ENCODE measurements at places on chromosomes 16 and 17. TPM values are rescaled to one million over a fixed set of nuclear protein-coding genes. Genes with fewer than 3 reads are reported as not detected.

DNA sequence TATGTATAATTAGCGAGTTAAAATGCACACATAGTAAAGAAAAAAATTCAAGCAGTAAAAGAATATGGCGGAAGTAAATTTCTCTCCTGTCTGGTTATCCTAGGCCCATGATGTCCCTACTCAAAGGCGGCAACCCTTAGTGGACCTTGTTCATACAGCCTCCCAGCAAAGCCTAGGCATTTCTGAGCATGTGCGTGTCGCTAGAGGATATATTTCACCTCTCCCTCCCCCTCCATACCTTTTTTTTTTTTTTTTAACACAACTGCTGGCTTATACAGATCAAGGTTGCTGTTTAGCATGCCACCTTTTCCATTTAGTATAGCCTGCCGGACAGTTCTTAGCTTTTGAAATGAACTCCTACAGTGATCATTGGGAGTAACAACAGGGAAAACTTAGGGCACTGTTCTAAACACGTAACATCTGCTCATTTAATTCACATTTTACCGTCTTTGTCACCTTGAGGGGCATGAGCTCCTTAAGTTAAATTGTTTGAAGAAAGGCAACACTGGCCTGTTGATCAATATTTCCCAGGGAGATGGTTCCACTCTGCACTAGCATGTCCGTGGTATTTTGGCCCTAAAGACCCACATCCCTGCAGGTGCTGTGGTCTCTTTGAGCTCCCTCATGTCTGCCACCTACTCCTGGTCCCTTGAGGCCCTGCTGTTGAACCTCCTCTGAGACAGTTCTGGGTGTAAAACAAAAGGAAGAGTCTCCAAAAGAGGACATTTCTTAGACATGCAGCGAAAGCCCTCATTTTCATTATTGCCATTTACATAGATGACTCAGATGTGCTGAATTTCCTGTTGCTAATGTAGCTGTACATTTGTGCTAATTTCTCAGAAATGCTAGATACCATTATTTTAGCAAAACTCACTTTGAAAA is 4.1 kb upstream of the TNFRSF13B start:
- no peak for DNase-seq

GRCh38 chr17:38906460-38907228 is 18.8 kb upstream of the LASP1NB start:
- DNase-seq, result no peak

DNA sequence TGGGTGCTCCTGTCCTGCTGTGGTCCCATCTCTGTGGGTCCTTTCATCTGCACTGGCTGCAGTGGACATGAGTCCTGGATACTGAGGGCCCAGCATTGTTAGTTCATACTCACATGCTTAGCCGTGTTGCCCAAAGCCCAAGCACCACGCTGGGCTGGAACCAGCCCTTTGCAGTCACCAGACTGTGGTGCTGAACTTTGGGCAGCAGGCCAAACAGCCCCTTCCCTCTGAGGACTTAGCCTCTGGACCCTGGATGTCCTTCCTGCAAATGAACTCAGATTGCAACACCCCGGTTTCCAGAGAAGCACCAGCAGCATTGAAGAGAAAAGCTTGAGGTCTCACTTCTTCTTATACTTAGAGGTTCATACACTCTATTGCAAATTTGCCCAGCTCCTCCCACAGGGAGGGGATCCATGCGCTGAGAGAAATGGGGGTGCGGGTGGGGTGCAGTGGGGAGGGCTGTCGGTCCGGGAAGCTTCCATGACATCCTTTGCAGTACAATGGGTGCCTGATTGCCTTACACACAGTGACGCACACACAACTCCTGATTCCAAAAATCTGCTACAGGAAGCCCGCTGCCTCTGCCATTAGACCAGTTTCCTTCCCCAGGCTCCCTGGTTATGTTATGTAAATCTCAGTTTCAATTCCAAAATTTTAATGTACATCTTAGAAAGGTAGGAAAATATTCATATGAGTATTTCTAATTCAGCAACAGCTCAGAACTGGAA is 65.8 kb downstream of the RGS9 start:
- no peak for DNase-seq

GRCh38 chr17:68532826-68533225 is 20.6 kb downstream of the PRKAR1A start:
- DNase-seq, result no peak

- no peak for DNase-seq
Observed at GRCh38 chr17:57294101-57294500, 37.8 kb downstream of the MSI2 start.

MEIOB gene
- not detected for total RNA-seq

MT1H gene
- total RNA-seq, result 1.5 TPM

SPN gene
- 4.5 TPM for total RNA-seq

OR1F1 gene
- total RNA-seq, result not detected

BAIAP3 gene
- 5.6 TPM for total RNA-seq

MMP2 gene
- total RNA-seq, result 153 TPM

Data from mucosa of descending colon (tissue), 3 donors.